Suppressor macrophage (primary cell): ENCODE measurements at places on chromosomes 11 and 22.

- peak; percentile 10 for DNase-seq
These were observed 23.9 kb upstream of the RBFOX2 start for GRCh38 chr22:36052505-36052941.

DNA sequence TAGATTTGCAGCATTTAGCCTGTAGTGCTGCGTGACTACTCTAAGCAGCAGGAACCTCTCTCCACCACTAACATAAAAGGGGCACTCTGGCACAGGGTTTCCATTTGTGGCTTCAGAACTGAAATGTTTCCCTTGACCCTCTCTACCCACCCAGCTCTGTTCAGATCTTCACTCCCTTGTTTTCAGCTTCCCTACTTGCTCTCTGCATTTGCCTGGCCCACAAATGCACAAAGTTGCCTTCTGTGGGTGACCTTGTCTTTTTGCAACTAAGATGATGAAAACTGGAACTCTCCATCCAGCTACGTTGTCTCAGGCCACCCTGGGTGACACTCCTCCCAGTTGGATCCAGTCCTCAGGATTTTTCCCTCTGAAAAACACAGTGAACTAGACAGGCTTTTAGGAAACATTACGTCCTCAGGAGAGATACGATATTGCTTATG lies 19.8 kb upstream of the PSMA1 start:
- DNase-seq: peak; percentile 30

DNA sequence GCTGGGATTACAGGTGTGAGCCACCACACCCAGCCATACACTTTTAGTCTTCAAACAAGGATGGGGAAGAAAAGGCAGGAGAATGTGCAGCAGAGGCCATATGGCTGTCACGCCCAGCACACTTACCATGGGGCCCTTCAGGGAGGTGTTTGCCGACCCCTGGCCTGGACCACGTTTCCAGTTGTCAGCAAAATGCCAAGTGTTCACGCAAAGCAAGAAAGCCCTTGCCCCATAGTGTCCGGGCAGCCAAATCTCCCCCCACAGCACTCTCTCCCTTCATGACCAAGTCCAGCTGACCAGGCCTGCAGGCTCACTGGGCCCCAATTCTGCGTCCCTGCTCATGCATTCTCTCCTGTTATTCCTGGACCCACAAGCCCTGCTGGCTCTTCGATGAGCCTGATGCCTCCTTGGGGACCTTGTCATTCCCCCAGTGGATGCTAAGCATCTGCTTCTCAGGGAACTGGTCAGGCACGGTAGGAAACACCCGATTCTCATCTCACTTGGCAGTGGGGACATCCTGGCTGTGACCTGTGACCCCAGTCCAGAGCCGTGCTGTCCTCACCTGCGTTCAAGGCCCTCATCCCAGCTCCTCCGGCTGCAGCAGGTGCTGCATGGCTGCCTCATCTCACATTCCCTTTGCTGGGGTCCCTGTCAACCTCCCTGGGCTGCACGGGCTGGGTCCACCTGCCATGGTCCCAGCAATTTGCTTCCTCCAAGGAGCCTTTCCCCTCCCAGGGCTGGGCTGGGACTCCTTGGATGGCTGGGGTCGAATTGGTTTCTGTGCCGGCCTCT lies 96.4 kb downstream of the CTTN start:
- no peak for DNase-seq

DNA sequence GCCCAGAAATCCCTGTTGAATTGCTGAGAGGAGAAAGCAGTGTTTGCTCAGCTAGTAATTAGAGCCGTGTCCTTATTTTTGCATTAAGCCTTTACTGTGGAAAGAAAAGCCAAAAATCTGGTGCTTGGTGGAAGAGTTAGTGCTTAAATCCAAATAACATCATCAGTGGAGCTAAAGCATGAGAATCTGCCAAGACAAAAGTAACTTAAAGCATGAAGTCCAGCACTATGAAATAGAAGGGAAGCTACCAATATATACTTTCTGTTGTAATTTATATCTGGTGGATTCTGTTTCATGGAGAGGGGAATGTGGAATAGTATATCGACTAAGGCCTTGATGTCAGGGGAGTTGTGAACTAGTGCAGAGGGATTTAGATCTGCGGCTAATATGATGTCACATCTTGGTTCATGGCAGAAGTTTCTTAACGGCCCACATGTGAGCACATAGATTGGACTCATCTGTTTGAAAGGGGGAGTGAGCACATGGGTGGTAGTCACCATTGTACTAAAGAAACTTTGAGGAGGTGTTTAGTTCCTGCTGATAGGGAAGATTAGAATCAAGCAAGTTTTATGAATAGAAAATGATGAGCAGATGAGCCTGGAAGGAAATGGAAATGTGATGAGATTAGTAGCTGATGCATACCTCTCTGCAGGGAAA lies 224.4 kb upstream of the MTNR1B start:
- no peak for DNase-seq

DNA sequence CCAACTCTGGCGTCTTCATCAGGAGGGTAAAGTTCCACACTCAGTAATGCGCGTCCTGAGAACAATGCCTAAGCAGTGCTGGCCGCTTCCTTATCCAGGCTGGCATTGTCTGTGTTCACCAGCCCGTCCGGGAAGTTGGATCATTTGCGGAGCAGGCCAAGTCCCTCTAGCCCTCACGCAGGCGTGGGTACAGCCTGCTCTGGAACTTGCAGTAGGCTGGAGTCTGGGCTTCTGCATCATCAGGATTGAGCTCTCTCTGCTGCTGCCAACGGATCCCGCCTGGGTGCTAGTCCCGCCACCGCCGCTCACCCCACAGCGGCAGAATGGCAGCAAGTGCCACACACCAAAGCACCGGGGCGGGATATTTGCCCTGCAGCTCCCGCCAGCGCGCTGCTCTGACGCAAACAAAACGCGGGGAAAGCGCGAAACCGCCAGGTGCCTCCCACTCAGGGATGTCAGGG lies 29.0 kb downstream of the GLYATL1 start:
- no peak for DNase-seq
